ENCODE measurements at places on chromosomes 12 and 14.

- no peak for DNase-seq
Observed at GRCh38 chr12:84632556-84632955, 280.0 kb downstream of the SLC6A15 start.

DNA sequence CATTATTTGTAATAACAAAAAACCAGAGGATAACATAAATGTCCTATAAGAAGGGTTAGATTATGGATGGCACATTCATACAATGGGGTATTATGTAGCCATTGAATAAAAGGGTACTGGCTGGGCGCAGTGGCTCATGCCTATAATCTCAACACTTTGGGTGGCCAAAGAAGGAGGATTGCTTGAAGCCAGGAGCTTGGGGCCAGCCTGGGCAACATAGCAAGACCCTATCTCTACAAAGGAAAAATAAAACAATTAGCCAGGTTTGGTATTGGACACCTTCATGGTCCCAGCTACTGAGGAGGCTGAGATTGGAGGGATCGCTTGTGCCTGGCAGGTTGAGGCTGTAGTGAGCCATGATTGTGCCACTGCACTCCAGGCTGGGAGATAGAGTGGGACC lies 14.8 kb downstream of the PTPN11 start:
- no peak for DNase-seq

- no peak for DNase-seq
Observed at GRCh38 chr12:123550700-123551099, 17.2 kb upstream of the RILPL1 start.

DNA sequence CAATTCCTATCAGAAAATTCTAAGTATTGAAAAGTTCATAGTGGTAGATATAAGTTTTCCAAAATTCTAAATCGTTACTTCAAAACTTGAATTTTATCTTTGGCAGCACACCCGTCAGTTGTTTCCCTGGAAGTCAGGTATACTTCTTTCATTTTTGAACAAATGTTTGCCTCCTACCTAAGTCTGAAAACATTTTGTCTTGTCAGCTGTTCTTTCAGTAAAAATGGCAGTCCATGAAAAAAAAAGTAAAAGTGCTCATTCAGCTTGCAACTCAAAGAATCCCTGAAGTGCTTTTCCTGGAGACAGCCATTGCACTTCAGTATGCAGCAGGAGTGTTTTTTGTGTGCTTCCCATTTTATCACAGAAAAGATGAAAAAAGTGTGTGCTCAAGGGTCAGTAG lies 130.1 kb upstream of the NEDD1 start:
- DNase-seq: no peak

DNA sequence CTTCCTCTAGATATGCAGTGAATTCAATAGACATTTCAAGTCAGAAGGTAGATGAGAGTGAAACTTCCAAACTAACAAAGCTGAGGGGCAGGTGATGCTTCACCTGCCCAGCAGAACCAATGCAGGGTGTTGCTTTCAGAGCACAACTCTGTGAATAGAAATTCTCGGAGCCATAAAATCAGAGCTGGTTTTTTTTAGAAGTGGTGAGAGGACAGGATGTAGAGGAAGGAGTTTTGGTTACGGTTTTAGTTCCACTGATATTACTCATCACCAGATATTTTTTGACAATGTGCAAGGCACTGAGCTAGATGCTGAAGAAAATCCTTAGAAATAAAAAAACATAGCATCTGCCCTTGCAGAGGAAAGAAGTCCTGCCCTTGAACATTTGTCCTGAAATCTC lies 62.2 kb downstream of the BMP4 start:
- no peak for DNase-seq

DNA sequence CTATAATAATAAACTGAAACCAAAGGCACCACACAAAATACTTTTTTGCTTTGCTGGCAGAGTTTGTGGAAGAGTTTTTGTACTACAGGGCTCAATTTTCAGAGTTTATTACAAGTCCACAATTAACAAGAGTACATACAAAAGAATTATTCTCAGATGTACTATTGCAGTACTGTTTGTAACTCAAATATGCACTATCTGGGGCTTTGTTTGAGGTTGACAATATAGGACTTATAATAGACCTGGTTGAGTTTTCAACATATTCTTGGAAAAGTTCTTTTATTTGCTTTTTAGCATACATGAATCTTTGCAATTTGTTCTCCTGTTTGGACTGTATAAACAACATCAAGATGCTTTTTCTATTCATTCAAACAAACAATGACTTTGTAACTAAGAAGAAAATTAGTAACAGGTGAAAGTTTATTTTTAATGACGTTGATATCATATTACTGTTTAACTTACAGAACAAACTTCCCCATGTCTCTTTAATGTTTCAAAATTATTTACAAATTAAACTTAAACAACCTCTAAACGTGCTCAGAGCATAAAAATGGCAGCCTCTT lies 407.4 kb upstream of the PRICKLE1 start:
- no peak for DNase-seq

GRCh38 chr12:29782871-29783772 lies 620 bp downstream of the TMTC1 start:
- no peak for DNase-seq

DNA sequence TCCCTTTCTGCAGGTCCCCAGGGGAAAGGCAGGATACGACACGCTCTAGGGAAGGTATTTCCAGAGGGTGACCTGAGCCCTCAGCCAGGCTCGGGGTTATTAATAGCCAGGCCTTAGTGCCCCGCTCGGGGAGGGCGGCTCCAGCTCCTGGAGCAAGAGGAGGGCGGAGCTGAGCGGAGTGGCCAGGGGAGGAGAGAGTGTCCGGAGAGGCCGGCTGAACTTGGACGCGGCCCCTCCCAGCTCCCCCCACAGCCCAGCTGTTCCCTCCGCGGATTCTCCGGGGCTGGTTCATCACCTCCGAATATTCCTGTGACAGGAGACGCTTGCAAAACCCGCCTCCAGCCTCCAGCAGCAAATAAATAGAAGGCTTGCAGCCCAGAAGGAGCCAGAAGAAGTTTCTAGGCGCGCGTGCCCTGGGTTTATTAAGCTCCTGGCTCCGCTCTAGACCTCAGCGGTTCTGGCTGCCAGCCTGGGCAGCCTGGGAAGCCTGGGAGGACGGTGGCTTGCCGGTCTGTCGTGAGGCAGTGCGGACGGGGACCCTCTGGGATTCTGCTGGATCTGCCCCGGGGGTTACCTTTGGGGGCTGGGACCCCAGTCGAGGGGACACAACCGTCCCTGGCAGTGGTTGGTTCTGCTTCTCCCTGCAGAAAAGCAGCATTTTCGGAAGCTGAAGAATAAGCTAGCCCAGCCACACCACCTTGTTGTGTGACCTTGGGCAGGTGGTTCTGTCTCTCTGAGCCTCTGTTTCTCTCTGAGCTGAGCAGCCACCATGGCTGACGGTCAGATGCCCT lies at the start of gene HSPB8:
TSS of gene HSPB8 (plus strand) at position 388 of the 791 bp plus-strand sequence. CDS start at position 770, 382 bp downstream.
- no peak for DNase-seq

GRCh38 chr12:51866762-51867161 lies 18.2 kb upstream of the FIGNL2 start:
- DNase-seq: no peak

- DNase-seq: no peak
Observed at GRCh38 chr14:64598404-64598803, 48.6 kb downstream of the PPP1R36 start.

GRCh38 chr14:87231336-87232026 lies 761.5 kb downstream of the GALC start:
- DNase-seq: no peak

DNA sequence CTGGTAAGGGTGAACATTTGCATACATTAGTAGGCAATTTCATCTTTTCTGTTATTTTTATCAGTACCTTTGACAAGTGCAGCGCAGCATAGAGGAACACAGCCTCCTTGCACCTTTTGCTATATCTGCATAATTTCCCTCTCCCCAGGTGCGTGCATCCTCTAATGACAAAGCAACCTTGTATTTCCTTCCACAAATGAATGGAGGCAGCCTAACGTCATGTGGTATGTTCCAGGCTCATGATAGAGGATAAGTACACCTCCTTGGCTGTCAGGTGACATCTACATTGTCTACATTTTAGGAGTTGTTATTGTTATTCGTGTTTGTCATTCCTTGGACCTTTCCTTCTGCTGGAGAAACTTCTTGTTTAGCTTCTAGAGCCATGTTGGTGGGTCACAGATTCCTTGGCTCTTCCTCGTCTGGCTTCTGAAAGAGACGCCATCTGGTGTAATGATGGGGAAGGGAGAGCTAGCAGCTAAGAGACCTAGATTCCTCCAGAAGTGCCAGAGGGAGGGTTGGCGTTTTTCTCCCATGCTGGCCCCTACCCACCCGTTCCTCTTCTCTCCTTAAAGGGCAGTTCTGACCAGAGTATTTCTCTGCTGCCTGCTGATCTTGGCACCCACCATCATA lies 37.0 kb downstream of the EVL start:
- DNase-seq: no peak

DNA sequence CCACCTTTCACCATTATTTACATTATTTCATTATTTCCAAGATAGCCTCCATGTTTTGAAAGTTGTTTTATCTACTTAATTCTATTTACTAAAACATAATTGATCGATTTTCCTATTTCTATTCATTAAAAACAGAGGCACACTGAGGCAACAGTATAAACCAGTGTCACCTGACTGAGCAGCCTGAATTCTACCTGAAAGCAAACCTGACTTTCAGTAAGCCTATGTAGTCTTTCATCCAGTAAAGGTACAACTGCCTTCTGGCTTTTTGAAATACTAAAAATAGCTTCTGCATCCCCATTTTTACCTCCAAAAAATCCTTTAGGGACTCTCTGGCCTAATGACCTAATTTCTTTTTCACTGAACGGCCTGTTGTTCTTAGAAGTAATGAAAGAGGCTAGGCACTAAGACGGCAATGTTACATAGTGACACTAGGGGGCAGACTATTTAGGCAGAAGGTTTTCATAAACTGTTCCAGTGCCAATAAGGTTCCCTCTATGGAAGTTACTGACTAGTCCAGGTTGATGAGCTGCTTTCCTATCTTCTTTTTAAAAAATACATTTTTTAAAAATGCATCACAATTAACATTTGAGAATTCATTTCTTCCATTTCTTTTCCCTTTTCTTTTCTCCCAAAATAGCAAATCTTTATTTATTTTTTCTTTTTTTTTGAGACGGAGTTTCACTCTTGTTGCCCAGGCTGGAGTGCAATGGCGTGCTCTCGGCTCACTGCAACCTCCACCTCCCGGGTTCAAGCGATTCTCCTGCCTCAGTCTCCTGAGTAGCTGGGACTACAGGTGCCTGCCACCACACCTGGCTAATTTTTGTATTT lies 17.5 kb downstream of the ANAPC5 start:
- DNase-seq: no peak

- no peak for DNase-seq
Observed at GRCh38 chr12:112537710-112538396, 119.1 kb downstream of the PTPN11 start.

DNA sequence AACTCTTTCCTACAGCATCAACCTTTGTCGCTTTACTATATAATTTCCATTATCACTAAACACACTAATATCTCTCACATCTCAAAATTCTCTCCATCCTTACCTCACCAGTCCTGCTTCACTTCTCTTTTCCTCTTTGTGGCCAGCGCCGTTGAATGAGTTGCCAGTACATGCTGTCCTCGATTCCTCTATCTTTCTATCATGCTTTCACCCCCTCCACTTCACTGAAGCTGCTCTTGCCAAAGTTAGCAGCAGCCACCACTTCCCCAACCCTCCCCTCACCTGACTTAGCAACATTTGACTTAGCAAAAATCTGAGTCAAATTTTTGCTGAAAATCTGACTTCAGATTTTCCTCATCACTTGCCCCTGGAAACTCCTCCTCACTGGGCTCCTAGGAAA lies 210.4 kb downstream of the ANO6 start:
- DNase-seq: no peak

GRCh38 chr12:2844786-2845185 lies 10.0 kb upstream of the NRIP2 start:
- no peak for DNase-seq

GRCh38 chr14:54577977-54578376 lies 11.0 kb downstream of the SAMD4A start:
- no peak for DNase-seq

- DNase-seq: no peak
Observed at GRCh38 chr12:104175726-104176247, 37.8 kb upstream of the NFYB start.

DNA sequence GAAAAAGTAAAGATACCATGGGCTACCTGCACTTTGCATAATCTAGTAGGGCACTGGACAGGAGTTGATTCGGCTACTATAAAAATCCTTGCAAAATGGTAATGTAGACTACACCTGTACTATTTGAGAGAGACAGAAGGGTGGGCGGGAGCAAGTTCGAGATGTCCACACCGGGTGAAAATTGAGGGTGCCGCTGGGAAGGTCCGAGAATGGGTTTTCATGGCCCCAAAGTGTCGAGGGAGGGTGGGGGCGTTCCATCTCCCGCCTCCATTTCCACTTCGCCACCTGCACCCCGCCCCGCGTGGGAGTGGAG lies 648 bp downstream of the SNX6 start:
- no peak for DNase-seq

GRCh38 chr14:32779840-32780239 lies 158.8 kb upstream of the NPAS3 start:
- no peak for DNase-seq

DNA sequence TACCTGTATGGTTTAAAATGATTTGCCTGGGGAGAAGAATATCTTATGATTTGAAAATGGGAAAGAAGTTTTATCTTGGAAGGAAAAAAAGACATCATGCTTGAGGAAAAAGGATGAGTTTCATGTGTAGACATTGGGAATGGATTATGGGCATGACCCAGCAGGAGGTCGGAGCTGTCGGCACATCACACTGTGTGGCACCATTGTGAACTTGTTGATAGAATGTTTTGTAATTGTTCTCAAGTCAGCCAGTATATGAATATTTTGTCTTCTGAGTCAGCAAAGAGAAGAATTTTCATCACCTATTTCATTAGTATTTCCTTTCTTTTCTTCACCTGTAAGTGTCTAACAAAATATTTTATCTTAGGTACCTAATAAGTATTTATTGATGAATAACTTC lies 60.0 kb upstream of the HMGA2 start:
- DNase-seq: no peak

GRCh38 chr14:100304825-100305323 lies 1.4 kb downstream of the SLC25A29 start:
- DNase-seq: no peak

DNA sequence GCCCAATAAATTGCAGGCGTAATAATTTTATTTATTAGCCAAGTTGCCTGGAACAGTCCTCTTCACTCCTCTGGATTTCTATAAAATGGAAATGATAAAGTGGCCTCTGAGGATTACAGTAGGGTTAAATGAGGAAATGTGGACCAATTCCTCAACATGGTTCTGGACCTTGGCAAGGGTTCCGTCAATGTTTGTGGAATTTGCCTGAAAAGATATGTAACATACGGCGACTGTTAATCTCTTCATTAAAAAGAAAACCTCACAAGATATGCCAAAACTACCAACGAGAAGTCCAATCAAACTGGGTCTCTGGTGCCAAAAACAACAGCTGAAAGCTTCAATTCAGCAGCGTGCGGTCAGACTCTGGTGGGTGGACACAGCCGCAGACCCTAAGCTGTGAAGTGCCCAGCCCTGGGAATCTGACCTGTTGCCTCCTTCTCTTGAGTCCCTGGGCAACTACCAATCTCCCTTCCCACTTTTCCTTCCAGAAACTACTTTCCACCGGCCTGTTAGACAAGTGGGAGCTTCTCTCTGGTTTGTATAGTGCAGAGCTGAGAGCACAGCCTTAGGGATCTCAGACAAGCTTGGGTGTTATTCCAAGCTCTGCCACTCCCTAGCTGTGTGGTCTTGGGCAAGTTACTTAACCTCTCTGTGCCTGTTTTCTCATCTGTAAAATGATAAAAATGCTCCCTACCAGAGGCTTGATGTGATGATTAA lies 190.5 kb upstream of the GSC start:
- DNase-seq: no peak

GRCh38 chr14:91140672-91141071 lies 26.8 kb downstream of the DGLUCY start:
- no peak for DNase-seq

GRCh38 chr12:53756300-53757100 lies 4.7 kb upstream of the CISTR start:
- no peak for DNase-seq
